Tongue (tissue), 3 donors: ENCODE measurements at places on chromosomes 11 and 22. TPM values are rescaled to one million over a fixed set of nuclear protein-coding genes. Genes with fewer than 3 reads are reported as not detected.

The TMPRSS4 gene
- 7.0 TPM for total RNA-seq

The CHST1 gene
- total RNA-seq, result 5.6 TPM

The PYGM gene
- total RNA-seq, result 584 TPM

DNA sequence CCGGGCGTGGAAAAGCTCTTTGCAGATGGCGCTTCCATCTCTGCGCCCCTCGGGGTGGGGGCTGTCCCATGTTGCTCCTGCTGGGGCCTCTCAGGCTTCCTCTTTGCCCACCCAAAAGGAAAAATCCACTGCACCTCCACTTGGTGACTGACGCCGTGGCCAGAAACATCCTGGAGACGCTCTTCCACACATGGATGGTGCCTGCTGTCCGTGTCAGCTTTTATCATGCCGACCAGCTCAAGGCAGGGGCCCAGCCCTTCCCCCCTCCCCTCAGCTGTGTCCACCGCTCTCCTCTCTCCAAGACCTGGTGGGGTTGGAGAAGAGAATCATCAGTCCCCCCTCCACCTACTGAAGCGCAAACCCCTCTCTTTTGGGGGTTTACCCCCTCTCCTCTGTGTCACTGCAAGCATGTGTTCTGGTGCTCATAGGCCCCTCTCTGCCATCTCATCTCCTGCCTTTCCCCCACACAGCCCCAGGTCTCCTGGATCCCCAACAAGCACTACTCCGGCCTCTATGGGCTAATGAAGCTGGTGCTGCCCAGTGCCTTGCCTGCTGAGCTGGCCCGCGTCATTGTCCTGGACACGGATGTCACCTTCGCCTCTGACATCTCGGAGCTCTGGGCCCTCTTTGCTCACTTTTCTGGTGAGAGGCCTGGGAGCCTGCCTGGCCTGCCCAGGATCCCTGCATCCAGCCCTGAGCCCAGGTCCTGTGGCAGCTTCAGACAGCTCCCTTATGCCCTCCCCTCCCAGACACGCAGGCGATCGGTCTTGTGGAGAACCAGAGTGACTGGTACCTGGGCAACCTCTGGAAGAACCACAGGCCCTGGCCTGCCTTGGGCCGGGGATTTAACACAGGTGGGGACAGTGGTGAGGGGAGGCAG, 1.8 kb downstream of the LARGE2 start:
- no peak for DNase-seq

DNA sequence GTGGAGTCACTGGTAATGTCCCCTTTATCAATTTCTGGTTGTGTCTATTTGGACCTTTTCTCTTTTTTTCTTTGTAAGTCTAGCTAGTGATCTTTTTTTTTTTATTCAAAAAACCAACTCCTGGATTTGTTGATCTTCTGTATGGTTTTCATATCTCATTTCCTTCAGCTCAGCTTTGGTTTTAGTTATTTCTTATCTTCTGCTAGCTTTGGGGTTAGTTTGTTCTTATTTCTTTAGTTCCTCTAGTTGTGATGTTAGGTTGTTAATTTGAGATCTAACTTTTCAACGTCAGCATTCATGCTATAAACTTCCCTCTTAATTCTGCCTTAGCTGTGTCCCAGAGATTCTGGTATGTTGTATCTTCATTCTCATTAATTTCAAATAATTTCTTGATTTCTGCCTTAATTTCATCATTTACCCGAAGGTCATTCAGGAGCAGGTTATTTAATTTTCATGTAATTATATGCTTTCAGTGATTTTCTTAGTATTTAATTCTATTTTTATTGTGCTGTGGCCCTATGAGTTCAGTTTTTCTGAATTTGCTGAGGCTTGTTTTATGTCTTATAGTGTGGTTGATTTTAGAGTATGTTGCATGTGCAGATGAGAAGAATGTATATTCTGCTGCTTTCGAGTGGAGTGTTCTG, 29.0 kb downstream of the PI4KA start:
- no peak for DNase-seq

DNA sequence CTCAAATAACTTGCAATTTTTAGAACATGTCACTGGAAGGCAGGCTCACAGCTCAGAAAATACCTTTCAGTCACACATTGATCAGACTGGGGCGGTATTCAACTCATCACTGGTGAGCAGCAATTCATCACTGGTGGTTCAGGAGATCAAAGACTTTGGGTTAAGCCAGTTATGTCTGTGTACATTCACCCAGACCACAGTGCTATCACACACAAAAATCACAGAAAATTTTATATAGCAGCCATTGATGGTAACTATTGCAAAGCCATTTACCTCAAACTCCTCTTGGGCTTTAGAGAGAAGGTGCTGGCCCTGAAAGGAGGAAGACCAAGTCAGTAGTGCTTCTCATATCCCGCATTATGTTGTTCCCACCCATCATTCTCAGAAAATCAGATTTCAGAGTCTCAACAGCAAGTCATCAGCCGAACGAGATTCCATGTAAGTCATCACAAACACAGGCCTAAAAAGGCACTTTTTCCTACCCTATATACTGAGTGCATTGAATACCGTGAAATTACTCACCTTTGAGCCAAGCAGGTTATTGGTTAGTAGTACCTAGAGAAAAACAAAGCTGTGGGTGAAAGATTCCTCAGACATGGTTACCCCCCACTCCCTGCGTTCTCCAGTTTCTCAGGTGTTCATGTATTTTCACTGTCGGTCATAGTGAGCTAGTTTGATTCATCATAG, 14.0 kb upstream of the WDR74 start:
- DNase-seq, result no peak

- peak; percentile 59 for DNase-seq
These were observed 79.3 kb downstream of the SGSM3 start for GRCh38 chr22:40449676-40450035.
